ENCODE measurements at places on chromosomes 7 and 10. TPM values are rescaled to one million over a fixed set of nuclear protein-coding genes. Genes with fewer than 3 reads are reported as not detected.

Gene NRAP
- not detected for total RNA-seq

Gene CCDC146
- 10.7 TPM for total RNA-seq

Gene GPR146
- 18.4 TPM for total RNA-seq

DNA sequence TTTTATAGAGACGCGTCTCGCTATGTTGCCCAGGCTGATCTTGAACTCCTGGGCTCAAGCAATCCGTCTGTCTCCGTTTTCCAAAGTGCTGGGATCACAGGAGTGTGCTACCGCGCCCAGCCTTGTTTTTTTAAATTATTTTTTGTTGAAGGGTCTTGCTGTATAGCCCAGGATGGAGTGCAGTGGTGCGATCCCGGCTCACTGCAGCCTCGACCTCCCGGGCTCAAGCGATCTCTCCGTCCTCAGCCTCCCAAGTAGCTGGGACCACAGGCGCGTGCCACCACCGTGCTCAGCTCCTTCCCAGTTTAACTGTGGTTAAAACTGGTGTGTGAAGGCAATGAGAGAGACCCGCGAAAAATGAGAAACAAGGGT lies 11.0 kb upstream of the HNRNPF start:
- no peak for DNase-seq

DNA sequence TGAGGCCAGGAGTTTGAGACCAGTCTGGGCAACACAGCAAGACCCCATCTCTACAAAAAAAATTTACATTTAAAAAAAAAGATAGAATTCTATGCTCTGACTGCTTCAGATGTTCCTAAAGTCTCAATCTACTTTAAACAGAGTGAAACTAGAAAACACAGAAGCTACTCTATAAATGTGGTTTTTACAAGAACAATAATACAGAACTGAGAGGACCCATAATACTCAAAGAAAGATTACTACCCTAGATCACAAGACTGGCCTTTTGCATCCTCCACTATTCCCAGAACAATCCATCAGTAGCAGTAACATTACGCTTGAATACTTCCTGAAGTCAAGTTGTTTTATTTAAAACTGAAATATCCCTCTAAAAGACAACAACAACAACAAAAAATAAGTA lies 119.4 kb downstream of the ZFAND4 start:
- DNase-seq, result no peak

GRCh38 chr7:110548372-110548771 lies 542.6 kb upstream of the LRRN3 start:
- DNase-seq, result no peak

DNA sequence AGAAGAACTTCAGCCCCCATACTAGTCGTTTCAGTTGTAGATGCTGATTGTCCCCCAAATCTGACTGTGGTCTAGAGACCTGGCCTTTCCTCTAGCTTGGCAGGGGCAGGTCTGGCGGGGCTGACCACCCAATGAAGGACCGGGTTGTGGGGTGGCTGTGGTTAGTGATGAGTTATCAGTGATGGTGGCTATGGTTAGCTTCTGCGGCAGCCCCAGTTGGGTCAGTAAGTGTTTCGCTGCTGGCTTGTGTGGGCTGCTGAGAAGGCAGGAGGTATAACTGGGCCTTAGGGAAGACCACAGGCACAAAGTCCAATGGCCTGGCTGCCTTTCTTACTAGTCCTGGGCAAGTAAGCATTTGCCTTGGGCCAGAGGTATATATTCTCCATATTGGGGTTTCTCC lies 21.3 kb downstream of the VWA2 start:
- DNase-seq, result no peak

DNA sequence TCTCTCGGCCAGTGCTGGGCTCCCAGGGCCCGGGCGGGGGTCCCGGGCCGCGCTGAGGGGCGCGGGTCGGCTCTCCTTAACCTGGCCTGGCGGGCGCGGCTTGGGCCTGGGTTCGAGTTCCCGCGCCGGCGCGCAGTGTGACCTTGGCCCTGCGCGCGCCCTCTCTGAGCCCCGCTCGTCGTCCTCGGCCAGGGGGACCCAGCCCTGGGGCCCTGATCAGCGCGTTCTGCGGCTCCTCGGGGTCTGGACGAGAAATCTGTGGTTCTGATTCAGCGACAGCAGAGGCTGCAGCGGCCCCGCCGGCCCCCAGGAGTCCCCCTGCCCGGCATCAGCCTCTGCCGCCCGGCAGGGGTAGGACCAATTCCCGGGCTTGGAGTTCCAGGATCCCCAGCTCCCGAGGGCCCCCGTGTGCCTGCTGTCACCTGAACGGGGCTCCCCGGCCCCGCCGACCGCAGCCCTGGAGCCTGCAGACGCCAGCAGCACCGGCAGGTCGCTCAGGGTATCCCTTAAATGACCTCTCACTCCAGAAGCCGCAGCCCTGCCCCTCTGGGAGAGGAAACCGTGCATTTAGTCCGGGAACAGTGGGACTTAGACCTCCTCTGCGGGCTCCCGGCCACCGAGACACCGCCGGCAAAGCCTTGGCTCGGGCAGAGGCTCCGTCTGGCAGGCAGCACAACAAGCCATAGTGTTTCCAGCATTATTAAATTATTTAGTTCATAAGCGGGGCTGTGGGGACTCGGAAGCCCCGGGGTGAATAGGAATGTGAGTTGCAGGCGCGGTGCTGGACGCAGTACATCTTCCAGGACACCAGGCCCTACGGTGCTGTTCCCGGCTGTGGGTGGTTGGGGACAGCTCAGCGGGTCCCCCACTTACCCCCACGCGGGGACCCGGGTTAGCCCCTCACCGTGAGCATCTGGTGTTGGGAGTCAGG lies 572 bp downstream of the CHST12 start:
- no peak for DNase-seq

- no peak for DNase-seq
Measured at GRCh38 chr10:131452926-131453720, 141.6 kb upstream of the TCERG1L start.

DNA sequence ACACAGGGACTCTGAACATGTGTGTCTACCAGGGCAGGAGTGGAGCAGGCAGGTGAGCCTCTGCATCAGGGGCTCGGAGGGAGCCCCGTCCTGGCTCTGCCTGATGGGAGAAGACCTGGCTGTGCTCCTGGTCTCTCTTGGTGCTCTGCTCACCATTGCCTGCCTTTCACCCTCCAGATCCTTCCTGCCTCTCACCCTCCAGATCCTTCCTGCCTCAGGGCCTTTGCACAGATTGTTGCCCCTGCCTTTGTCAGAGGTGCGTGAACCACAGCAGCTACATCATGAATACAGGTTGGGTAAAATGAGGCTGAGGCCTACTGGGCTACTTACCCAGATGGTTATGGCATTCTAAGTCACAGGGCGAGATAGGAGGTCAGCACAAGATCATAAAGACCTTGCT lies 16.6 kb downstream of the COL26A1 start:
- no peak for DNase-seq

DNA sequence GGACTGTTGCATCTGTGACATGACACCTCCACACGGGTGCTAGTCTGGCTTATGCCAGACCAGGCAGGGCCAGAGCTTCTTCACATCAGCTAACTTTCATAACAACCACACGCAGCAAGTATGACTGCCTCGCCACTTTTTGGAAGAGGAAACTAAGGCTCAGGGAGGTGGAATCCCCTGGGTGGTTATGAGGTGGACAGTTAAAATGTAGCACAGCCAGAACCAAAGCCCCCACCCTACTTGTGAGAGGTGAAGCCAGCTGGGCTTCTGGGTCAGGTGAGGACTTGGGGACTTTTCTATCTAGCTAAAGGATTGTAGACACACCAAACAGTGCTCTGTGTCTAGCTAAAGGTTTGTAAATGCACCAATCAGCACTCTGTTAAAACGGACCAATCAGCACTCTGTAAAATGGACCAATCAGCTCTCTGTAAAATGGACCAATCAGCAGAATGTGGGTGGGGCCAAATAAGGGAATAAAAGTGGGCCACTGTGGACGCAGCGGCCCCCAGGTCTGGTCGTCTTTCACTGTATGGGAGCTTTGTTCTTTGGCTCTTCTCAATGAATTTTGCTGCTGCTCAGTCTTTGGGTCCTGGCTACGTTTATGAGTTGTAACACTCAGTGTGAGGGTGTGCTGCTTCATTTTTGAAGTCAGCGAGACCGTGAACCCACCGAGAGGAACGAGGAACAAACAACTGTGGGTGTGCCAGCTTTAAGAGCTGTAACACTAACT lies 171.0 kb downstream of the PTPN20 start:
- DNase-seq, result no peak

DNA sequence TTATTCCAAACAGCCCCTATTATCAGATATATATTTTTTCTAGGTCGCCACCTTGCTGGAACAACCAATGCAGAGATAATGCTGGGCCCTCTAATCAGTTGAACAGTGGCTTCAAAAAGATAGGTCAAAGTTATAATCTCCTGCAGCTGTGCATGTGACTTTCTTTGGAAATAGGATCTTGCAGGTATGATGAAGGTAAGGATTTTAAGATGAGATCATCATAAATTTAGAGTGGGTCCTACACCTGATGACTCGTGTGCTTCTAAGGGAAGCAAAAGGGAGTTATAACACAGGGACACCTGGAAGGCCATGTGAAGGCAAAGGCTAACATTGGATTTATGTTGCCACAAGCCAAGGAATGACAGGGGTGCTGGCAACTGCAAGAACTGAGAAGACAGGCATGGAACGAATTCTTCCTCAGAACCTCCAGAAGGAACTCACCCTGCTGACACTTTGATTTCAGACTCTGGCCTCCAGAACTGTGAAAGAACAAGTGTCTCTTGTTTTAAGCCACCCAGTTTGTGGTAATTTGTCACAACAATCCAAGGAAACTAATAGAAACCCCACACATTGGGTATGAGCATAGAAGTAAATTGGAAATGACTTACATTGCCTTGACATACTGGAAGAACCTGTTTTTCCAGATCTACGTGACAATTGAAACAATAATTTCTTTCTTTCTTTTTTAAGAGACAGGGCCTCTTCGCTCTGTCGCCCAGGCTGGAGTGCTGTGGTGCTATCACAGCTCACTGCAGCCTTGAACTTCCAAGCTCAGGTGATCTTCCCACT lies 34.4 kb downstream of the CCDC71L start:
- no peak for DNase-seq

- no peak for DNase-seq
Measured at GRCh38 chr10:58179238-58179637, 88.5 kb downstream of the IPMK start.

GRCh38 chr7:124700655-124701054 lies 64.9 kb downstream of the GPR37 start:
- no peak for DNase-seq

All from spleen (tissue), 13 donors.